ENCODE measurements at places on chromosomes 1 and 21.

- DNase-seq = no peak
These were observed 11.1 kb downstream of the ZFYVE9 start for GRCh38 chr1:52153010-52153409.

- no peak for DNase-seq
These were observed 676.6 kb downstream of the MATN1 start for GRCh38 chr1:30046751-30047150.

DNA sequence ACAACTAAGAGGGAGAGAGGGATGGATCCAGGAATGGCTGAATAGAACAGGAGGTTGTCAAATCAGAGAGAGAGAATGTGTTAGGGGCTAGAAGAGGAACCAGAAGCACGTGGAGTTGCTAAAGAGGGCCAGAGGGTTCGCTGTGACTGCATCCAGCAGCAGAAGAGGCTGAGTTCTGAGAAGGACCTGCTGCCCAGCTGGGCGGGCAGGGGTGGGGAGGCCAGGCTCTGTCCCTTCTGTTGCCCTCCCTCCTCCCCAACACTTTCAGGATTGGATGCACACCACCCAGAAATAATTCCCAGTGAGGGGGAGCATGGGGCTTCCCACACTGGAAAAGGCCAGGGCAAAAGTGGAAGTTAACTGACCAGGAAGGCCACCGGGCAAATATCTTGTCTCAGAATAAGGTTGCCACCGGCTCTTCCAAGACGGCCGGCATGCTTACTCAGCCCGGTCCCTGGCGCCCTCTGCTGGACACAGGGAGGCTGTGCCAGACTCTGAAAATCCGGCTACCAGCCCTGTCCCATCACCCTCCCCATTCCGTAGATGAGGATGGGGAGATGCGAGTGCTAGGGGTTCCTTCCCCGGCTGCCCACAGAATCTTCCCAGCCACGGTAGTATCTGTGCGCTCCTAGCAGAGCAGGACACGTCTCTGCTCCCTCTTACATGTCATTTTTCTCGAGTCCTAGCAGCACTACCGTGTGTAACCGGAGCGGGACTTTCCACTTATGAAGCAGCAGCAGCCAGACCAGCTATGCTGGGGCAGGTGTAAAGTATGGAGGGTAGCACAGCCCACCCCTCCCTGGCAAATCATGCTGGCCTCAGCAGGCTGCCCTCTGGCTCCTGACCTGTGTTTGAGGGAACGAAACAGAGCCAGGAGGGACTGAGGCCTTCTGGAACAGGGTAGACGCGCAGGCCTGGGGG, 46.8 kb upstream of the A3GALT2 start:
- peak; percentile 75 for DNase-seq

DNA sequence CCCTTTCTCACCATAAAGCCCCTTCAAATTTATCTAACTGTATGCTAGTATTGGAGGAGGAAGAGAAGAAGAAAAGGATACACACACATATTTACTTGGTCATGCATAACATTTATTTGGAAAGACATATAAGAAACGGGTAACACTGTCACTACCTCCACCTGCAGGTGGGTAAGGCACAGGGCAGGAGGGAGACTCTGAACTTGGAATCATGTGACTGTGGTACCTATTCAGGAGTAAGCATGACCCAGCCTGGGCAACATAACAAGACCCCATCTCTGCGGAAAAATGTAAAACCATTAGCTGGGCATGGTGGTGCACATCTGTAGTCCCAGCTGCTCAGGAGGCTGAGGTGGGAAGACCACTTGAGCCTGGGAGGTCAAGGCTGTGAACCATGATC, 1.4 kb upstream of the PADI6 start:
- DNase-seq = no peak

- no peak for DNase-seq
These were observed 8.5 kb downstream of the CADM3 start for GRCh38 chr1:159179906-159180305.

All from T follicular helper cell (primary cell).